ENCODE measurements at places on chromosomes 4 and X.
A peak's percentile ranks its signal among the peaks of the same experiment; 100 is the strongest.

DNA sequence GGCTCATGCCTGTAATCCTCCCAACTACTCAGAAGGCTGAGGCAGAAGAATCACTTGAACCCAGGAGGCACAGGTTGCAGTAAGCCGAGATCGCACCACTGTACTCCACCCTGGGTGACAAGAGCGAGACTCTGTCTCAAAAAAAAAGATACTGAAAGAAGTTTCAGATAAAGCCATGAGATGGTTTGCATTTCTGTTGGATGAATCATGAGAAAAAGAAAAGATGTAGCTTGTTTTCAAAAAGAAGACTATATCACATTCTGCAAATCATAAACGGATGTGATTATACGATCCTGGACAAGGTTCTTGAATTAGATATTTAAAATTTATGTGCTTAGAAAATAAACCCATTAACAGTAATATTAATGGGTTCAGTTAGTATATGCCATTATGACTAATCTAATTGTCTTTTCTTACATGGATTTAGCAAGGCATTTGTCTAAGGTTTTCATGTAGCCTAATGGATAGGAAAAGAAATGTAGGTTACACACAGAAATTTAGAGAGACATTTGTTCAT, 345.9 kb downstream of the SLC7A11 start:
- no peak for DNase-seq

- no peak for DNase-seq
Measured at GRCh38 chrX:115939636-115940160, 230.8 kb upstream of the AGTR2 start.

- DNase-seq, result no peak
Measured at GRCh38 chr4:116272336-116272735, 813.0 kb downstream of the TRAM1L1 start.

- DNase-seq, result no peak
Measured at GRCh38 chrX:109281483-109282275, 200.2 kb downstream of the GUCY2F start.

DNA sequence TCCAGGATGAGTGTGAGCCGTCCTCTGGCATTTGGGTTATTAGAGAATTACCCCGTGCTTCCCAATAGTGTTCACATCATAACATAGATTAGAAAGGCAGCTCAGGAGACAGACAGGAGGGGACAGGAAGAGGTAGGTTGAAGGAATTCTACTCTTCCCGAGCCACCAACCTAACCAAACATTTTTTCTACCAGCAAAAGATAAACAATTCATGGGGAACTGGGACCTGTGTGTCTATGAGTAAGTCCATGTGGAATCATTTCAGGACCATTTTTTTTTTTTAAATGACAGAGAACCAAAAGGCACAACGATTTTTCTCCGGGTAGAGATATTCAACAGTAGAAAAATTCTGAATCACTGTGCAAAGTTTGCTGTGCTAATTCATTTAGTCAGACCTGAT, 174.2 kb upstream of the ETNPPL start:
- no peak for DNase-seq

DNA sequence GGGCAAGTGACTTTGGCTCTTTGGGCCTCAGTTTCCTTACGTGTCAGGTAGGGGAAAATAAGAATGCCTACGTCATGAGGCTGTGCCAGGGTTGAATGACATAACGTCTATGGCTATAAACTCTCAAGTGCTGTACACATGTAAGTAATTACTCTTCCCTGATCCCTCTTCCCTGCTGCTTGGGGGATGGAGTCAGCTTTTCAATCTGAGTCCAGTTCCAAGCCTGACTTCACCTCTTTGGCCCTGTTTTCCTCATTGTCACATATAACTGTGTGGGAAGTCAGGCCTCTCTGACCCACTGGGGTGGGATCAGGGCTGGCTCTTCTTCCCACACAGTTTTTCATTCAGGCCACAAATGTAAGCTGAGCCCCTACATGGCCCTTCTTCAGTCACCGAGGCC, 11.4 kb upstream of the CITED1 start:
- DNase-seq, result no peak

- DNase-seq, result no peak
Measured at GRCh38 chrX:7580127-7580526, 262.8 kb upstream of the VCX start.

DNA sequence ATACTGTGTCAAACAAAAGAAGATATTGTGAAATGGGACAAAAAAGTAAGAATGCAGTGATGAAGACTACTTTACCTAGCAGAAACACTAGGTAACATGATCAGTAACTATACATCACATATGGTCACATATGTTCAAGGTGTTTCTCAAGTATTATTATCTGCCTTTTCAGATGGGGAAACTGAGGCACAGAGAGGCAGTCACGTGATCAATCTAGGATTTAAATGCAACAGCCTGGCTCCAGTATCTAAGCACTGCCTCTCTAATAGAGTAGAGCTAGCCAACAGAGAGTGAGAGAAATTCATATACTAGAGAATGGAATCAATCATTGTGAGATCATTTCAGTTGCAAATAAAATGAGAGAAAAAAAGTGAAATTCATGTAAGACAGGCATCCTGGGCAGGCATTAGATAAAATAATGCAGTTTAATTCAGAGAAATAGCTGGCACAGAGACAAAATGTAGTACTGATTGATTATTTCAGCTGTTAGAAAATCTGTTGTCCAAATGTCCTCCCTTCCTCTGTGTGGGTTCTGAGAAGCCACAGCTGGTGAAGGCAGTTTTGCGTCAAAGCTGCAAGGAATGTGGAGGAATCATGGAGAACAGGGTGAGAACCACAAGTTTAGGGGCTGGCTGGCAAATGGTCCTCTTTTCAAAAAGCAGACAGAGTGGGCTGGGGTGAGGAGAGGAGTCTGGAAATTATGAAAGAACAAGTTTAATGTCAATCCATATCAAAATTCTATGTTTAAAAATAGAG, 26.0 kb downstream of the SMIM43 start:
- DNase-seq, result no peak

DNA sequence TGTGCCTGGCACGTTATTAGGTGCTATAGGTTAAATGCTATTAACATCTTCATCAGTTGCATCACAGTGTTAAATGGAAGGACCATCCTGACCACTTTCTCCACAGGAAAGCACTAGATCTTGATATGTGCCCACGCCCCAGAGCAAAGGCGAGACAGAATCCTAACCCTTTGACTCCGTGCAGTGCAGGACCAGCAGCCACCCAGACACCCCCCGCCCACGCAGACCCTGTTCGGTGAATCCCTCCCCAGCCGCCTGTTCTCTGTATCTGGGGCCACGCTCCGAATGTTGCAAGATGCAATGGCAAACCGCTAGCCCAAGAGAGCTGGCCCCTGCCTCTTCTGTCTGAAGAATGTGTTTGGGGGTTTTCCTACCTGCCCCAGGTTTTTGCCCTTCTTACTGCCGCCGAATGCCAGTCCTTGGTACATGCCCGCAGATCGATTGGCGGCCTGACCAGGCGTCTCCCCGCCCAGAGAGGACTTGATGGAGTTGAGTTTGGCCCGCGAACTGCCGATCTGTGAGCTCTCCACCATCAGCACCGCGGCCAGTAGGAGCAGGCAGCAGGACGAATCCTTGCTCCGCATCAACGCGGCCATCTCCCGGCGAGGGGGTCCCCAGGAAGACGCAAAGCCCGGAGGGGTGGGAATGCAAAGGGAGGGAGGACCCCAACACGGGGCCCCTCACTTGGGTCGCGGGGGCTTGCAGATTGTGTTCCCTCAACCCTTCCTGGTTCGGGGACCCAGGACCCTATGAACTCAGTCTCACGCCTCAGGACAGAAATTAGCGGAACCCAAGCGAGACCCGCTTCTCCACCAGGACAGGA, 906 bp downstream of the DKK2 start:
- peak; percentile 63 for DNase-seq

DNA sequence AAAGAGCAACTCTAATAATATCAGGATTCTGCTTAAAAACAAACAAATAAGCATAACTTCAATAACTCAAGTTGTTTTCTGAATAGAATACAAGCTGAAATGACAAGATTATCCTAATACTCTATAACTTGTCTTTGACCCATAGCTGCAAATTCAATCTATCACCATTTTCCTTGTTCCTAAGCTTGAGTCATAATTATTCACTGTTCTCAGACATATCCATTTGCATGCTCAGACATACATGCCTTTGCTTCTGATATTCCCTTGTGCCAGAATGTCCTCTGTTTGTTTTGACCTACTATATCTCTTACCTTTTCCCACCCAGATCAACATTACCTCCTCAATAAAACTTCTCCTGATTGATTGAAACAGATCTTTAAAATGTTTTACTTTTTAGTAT, 109.7 kb downstream of the SNCA start:
- no peak for DNase-seq

DNA sequence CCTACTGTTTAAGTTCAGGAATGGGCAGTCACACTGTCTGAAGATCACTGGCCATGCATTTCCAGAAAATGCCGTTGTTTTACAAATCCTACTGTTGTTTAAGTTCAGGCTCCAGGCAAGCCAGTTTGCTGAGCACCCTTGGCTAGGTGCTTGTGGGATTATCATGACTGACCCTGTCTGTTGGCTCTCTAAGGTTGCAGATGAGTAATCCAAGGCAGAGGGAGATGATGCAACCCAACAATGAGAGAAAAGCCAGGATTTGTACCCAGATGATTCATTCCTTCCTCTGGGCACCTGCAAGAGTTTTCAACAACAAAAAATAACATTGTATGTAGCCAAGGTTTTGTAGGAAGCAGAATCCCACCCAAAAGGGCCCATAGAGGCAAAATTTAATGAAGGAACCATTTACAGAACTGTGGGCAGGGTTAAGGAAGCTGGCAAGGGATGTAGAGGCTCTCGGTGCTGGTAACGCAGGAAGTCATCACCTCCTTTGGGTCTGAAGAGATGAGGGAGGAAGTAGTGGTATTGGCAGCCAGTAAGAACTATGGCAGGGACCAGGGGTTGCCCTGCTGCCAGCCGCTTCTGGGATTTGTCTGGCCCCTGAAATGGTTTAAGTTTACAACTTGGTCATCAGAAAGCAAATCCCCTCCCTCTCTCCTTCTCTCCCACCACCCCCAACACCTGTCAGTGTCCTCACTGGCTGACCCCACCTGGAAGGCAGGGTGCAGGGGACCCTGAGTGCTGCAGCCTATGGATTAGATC, 54.8 kb downstream of the MSX1 start:
- DNase-seq, result no peak

DNA sequence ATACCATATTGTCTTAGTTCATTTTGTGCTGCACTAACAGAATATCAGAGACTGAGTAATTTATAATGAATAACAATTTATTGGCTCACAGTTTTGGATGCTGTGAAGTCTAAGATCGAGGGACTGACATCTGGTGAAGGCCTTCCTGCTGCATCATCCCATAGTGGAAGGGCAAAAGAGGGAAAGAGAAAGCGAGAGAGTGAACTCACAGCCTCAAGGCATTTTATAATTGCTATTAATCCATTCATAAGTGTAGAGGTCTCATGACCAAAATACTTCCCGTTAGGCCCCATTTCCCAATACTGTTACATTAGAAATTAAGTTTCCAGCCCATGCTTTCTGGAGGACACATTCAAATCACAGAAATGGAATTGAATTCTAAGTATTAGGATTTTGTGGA, 554.4 kb downstream of the TRAM1L1 start:
- DNase-seq, result no peak

- DNase-seq, result no peak
Measured at GRCh38 chr4:143538979-143539669, 25.6 kb downstream of the SMARCA5 start.

- DNase-seq, result no peak
Measured at GRCh38 chrX:72207366-72207765, 25.8 kb downstream of the PIN4 start.

DNA sequence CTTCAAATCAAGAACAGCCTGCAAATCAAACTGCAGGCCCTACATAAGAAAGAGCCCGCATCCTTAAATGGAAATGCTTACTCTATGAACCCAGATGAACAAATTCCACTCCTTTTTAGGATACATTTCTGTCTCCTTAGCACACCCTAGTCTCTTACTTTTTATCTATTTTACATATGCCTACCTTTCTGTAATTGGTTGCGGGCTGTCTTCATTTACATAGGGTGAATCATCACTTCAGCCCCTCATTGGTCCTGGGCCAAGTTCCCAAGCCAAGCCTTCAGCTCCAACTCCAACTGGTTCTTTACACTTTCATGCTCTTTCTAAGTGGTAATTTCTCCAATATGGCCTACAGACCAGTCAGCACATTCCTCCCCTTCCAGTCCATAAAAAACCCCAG, 219.3 kb downstream of the TRAM1L1 start:
- no peak for DNase-seq

DNA sequence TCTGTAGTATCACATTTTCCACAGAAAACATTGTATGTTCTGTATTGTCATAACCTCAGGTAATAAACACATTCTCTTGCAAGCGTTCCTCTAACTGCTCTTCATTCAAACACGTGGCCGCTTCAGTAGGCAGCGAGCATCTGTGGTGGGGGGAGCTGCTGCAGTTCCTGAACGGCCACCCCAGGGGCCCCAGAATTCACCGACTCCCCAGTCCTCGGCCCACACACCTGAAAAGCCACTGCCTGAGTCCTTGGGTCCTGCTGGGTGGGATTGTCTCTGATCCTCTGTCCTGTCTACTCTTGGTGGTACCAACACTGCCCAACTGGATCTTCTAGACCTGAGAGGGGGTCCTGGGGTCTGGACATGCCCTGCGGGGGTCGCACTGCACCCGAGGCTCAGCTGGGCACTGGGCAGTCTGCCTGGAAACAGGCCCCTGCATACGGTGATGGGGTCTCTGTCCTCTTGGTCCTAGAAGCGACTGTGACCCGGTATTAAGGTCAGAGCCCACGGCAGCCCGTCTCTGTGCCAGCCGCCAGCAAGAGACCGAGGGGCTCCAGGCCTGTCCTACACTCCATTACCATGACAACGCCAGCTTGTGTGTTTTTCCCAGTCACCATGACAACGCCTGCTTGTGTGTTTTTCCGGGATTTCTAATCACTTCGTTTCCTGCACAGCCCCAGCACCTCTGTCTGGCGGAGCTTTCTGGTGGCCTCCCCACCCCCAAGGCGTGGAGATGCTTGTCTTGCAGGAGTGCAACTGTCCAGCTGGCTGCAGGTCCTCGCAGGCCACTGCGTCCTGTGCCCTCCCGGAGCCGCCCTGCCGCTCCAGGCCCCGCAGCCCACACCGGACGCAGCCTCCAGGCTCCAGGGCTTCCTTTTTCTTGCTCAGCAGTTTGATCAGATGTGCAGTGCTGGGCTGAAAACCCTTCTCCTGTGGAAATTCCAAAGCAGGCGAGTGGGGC, 16.0 kb downstream of the CTBP1 start:
- DNase-seq, result peak; percentile 68

DNA sequence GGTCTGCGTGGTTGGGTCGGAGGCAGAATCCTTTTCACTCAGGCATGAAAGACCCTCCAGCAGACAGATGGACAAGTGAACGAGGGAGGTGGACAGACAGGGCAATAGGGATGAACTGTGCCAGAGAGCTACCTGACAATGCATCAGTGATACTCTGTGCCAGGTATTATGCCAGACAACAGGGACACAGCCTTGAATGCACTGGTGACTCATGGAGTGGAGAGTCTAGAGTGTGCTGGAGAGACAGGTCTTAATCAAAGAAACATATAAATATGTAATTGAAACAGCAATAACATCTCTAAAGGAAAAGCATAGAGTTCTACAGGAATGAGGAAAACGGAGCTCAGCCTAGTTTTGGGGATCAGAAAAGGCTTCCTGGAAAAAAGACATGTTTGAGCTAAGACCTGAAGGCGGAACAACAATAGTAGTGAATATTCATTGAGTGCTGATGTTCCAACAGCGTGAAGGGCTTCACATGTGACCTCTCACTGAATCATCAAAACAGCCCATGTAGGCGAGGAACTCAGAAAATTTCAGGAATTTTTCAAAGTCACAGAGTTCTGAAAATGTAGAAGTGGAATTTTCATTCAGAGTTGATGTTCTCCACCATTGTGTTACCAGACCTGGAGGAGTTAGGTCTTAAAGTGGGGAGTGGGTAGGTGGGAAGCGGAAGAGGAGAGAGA, 20.0 kb upstream of the FGFBP2 start:
- DNase-seq, result no peak
